ENCODE measurements at places on chromosomes 6 and 20.

- H3K27ac ChIP-seq: peak overlapping the region; percentile 5
- peaks cover 24% of the 10 kb centered on the region for H3K4me1 ChIP-seq
- H3K27me3 ChIP-seq: no peaks in the 10 kb centered on the region
- H3K4me3 ChIP-seq: no peak overlapping the region
- H3K36me3 ChIP-seq: no peaks in the 10 kb centered on the region
- DNase-seq: no peak
Measured at GRCh38 chr6:139760128-139760527, 385.7 kb upstream of the CITED2 start.

GRCh38 chr6:117506180-117506835, 23.8 kb downstream of the DCBLD1 start:
- H3K27me3 ChIP-seq: no peaks in the 10 kb centered on the region
- H3K27ac ChIP-seq: no peak overlapping the region
- no peak for DNase-seq

- H3K4me3 ChIP-seq: peak overlapping the region; percentile 73
- H3K36me3 ChIP-seq: no peaks in the 10 kb centered on the region
- H3K4me1 ChIP-seq: peaks cover 68% of the 10 kb centered on the region
- no peaks in the 10 kb centered on the region for H3K27me3 ChIP-seq
Measured at GRCh38 chr6:33427585-33428223, 7.8 kb downstream of the SYNGAP1 start.

DNA sequence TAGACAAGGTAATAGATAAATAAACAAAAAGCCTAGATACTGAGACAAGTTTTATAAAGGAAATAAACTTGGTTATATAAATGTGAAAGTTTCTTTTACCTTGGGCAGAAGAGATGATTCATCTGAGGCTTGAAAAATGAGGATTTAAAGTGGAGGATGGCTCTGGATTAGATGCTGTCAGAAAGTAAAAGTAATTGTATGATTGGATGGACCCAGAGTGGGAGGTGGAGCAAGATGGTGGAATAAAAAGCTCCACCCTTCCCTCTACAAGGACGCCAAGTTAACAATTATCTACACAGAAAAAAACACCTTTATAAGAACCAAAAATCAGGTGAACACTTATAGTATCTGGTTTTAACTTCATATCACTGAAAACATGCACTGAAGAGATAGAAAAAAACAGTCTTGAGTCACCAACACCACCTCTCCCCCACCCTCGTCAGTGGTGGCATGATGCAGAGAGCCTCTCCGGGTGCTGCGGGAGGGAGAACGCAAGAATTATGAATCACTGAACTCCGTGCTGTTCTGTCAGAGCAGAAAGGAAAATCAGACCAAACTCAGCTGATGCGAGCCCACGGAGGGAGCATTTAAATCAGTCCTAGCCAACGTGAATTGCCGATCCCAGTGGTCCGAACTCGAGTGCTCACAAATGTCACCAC, 84.7 kb upstream of the GJE1 start:
- no peaks in the 10 kb centered on the region for H3K4me1 ChIP-seq
- no peak overlapping the region for H3K4me3 ChIP-seq
- DNase-seq: no peak
- H3K27ac ChIP-seq: no peak overlapping the region

GRCh38 chr6:40778196-40778595, 191.0 kb upstream of the LRFN2 start:
- H3K27me3 ChIP-seq: no peaks in the 10 kb centered on the region
- no peak overlapping the region for H3K27ac ChIP-seq
- H3K4me1 ChIP-seq: no peaks in the 10 kb centered on the region
- H3K4me3 ChIP-seq: no peak overlapping the region

DNA sequence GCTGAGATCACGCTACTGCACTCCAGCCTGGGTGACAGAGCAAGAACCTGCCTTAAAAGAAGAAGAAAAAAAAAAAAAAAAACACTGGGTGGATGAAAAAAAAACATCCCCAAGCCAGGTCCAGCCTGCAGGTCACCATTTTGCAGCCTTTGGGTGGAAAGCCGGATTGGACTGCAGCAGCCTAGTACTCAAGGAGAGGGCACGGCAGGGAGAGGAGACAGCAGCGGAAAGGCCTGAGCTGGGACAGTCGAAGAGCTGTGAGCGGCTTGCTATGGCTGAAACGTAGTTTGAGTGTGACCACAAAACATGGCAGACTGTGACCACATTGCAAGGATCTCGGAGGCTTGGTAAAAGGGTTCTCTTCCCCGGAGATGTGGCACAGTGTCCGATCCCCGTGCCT, 173.0 kb downstream of the NFATC2 start:
- H3K27ac ChIP-seq: no peak overlapping the region
- no peaks in the 10 kb centered on the region for H3K36me3 ChIP-seq
- no peaks in the 10 kb centered on the region for H3K27me3 ChIP-seq
- H3K4me3 ChIP-seq: no peak overlapping the region

- DNase-seq: no peak
- no peaks in the 10 kb centered on the region for H3K27me3 ChIP-seq
- H3K4me1 ChIP-seq: peaks cover 14% of the 10 kb centered on the region
- peak overlapping the region; percentile 53 for H3K27ac ChIP-seq
- no peaks in the 10 kb centered on the region for H3K36me3 ChIP-seq
Measured at GRCh38 chr20:17849901-17850683, 118.5 kb downstream of the SNX5 start.

DNA sequence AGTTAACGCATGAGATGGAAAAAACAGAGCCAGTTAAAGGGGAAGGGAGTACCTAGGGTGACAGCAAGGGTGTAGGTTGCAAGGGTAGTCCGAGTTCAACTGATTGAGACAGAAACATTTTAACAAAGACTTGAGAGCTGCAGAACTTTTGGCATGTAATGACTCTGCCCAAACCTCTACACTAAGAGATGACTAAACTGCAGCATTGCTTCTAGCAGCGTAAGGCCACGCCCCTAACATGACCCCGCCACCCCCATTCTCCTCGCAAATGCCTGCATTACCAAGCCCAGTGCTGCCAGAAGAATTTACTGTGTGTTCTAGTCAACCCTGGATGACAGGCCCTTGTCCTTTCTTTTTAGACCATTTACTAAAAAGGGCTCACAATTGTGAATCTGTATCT, 6.3 kb upstream of the HINT3 start:
- H3K4me3 ChIP-seq: no peak overlapping the region
- H3K4me1 ChIP-seq: peaks cover 20% of the 10 kb centered on the region
- no peaks in the 10 kb centered on the region for H3K27me3 ChIP-seq
- no peak overlapping the region for H3K27ac ChIP-seq
- H3K36me3 ChIP-seq: no peaks in the 10 kb centered on the region
- no peak for DNase-seq
